ENCODE measurements at places on chromosomes 5 and 9. TPM values are rescaled to one million over a fixed set of nuclear protein-coding genes. Genes with fewer than 3 reads are reported as not detected.

GRCh38 chr9:135544981-135545635 lies 818 bp upstream of the OBP2A start:
- DNase-seq = peak; percentile 24
- H3K36me3 ChIP-seq = no peaks in the 10 kb centered on the region
- no peaks in the 10 kb centered on the region for H3K4me1 ChIP-seq

DNA sequence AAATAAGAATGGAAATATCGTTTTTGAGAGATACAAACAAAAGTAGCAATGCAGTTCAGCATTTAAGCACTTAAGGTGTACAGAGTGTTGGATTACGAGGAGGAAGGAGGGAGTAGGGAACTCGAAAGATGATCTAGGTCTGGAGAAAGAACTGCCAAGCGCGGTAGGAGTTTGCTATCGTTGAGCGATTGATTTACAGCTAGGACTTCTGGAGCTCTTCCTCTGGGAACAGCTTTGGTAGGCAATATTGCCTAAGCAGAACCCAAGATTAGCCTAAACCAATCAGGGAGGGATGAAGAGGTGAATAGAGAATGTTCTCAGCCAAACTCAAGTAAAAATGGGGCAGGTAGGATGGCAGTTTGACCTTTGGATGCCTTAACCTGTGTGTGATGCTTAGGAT lies 965 bp downstream of the CLTA start:
- peak overlapping the region; percentile 87 for H3K27ac ChIP-seq
- no peaks in the 10 kb centered on the region for H3K27me3 ChIP-seq

MARCOL gene
- total RNA-seq = not detected

FBXW2 gene
- 92.8 TPM for total RNA-seq
